ENCODE measurements at places on chromosomes 4 and X.
A peak's percentile ranks its signal among the peaks of the same experiment; 100 is the strongest.

GRCh38 chrX:132226169-132226568 is 6.9 kb upstream of the RAP2C start:
- DNase-seq: no peak

DNA sequence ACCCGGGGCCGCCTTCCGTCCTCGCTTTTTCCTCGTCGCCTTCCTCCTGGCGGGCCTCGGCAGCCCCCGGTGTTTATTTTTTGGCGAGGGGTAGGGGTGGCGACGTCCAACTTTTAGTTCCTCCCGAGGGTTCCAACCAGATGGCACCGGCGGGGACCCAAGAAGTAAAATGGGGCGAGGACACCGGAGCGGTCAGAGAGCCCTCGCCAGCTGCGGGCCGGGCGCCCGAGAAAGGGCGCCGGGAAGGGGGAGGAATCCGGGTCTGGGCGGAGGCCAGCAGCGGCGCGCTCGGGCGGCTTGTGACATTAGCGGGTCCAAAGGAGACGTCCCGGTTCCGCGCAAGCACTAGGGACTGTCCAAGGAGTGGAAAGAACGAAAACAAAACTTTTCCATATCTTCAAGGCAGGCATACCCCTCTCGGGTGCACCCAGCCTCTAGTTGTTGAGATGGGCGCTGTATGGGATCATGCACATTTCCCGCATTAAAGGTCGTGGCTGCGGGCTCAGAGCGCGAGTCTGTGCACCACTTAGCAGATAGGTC is 691 bp upstream of the USP46 start:
- no peak for DNase-seq

GRCh38 chr4:69858690-69859089 is 1.3 kb downstream of the SULT1E1 start:
- no peak for DNase-seq

GRCh38 chr4:16450031-16450430 is 223.8 kb upstream of the TAPT1 start:
- DNase-seq: no peak

- no peak for DNase-seq
Measured at GRCh38 chrX:2823795-2824386, 4.8 kb upstream of the GYG2 start.

- no peak for DNase-seq
Measured at GRCh38 chrX:3788494-3789233, 75.2 kb upstream of the PRKX start.

GRCh38 chrX:141638550-141638949 is 49.0 kb downstream of the SPANXA2 start:
- no peak for DNase-seq

DNA sequence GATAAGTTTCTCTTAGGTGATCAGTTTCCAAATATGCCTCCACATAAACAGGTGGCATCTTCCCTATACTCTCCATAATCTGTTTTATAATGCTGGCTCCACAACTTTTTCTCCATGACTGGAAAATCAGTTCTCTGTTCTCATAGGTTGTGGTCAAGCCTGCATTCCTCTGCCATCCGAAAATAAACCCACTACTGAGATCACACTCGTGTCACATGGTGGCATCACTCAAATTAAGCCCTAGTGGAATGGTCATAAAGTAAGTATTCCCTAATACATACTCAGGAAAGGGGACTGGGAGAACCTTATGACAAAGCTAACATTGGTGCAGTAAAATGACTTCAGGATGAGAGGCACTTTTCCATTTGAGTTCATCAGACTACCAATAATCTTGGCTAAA is 37.6 kb downstream of the MAGED4B start:
- DNase-seq: no peak

GRCh38 chrX:69361311-69361845 is 142.7 kb upstream of the NALF2 start:
- no peak for DNase-seq

- DNase-seq: no peak
Measured at GRCh38 chr4:5372198-5372597, 320.9 kb downstream of the STK32B start.

DNA sequence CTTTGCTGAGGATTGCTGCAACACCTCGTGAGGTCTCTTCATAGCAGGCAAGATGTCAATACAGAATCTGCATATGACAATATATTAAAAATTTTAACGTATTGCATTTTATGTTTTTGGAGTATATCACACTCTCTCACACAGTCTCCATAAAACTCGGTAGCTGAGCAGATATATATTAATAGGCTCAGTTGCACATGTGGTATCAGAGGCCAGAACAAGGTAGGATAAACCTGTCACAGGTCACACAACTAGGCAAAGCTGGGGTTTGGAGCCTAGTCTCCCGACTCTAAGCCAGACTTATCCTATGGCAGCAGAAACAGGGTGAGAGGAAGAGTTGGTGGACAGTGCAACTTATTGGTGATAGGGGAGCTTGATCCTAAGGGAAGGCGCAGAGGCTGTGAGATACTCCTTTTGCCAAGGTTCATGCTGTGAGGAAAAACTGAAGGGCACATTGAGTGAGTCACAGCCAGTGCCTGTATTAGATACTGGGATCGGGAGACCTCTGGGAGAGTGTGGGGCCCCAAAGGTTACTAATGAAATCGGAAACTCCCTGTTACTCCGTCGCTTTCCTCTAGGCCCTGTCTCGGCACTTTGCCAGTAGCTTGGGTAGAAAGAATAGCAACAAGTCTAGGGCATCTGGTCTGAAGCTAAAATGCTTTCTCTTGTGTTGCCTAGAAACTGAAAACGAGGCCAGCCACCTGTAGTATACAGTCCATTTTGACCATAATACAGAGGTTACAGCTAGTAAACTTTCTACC is 195.7 kb downstream of the ARHGAP10 start:
- peak; percentile 39 for DNase-seq

GRCh38 chr4:79678472-79679202 is 270.6 kb upstream of the GK2 start:
- no peak for DNase-seq

- DNase-seq: no peak
Measured at GRCh38 chrX:16320765-16321355, 153.6 kb downstream of the MAGEB17 start.

DNA sequence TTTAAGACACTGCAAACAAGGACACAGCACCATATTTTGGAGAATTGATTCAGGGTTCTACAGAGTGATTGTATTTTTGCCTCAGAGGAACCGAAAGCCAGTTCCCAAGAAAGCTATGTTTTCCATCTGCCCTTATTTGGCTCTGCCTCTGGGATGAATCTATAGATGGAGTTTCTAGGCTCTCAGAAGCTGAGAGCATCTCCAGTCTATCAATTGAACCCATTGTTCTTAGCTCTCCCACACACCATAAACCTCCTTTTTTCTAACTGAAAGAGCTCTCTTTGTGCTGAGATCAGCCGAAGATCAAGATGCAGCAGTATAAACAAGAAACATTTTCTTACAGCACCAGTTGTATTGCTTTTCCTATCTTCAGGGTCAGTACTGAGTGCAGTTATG is 16.9 kb downstream of the PLP1 start:
- no peak for DNase-seq

DNA sequence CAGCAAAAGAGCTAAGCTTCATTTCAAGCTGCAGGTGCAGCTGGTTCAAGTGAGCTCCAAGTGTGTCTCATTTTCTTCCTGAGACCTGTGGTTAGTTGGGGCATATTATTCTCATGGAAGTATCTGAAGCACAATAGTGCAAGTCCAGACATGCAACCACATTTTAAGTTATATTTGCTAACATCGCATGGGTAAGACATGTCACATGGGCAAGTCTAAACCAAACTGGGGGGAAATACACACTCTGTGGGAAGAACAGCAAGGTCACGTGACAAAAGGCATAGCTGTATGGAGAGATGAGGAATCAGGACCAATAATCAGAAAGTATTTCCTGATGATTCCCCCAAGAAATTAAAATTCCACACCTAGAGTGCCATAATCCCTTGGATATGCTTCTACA is 94.9 kb upstream of the NDP start:
- no peak for DNase-seq

DNA sequence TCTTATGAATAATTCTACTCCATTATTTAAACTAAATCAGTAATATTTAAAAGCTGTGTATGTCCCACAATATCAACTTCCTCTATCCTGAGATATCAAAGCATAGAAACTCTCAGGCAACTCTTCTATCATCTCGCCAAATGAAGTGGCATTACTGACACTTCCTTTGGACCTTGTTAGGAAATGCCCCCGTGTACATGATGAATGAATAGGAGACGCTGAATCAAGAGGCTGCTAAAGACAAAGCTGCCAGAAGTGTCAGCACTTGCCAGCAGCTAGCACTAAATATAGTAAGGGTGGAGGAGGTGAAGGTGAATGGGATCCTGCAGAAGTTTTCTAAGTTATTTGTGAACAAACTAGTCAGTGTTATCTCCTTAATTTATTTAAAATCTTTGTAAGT is 99.5 kb upstream of the BLTP1 start:
- DNase-seq: no peak

DNA sequence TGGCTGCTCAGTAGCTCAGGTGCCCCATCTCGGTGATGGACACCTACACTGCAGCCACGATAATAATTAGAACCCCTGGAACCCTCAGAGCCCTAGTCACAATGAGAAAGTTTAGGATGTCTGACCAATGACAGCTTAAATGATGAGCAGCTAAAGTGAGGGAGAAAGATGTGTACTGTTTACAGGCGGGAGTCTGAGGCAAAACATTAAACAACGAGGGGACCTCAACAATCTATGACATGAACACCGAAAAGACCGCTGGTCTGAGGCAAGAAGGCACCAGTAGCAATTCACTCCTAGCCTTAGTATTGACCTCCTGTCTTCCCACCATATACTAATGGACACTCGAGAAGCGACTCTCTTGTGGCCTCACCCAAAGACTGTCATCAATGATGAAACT is 369.5 kb upstream of the SMIM31 start:
- DNase-seq: no peak

DNA sequence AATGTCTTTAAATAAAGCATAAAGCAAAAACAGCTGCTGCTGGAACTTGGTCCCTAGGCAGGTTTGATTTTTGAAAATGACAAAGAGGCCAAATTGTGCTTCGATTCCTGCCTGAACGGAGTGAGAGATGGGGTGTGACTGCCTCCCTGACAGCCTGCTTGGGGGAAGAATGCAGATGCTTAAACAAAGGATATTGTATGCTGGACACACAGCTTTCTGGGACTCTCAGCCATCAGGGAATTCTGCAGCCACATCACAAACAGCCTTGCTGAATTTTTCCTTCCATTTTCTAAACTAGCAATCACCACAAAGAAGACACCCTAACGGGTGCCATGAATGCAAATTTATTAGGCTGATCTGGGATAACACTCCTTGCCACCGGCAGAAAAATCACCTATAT is 83.9 kb upstream of the CPEB2 start:
- no peak for DNase-seq

DNA sequence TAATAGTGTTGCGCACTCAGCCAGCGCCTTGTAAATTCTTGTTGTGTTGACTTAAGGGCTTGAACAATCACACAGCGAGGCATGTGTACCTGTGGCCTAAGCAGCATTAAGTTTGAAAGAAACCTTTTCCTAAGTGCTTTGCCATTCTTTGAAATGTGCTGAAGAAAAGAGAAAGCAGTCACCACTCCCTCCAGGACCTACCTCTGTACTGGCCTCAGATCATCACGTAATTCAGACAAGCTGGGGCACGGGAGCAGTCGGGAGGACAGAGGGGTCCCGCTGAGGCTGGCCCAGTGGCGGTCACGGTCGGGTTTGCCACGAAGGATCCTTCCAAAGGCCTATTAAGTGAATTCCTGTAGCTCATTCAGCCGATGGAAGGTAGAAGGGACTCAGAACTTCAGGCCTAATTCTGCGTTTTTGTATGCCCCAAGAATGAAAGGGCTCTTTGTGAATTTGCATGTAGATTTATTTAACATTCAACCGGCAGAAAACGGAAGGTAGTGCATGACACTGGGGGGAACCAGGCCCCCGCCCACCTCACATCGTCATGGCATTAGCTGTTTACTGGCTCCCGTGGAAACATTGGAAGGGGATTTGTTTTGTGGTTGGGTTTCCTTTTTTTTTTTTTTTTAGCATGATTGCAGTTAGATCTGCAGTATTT is 106.3 kb downstream of the TRAPPC11 start:
- no peak for DNase-seq

DNA sequence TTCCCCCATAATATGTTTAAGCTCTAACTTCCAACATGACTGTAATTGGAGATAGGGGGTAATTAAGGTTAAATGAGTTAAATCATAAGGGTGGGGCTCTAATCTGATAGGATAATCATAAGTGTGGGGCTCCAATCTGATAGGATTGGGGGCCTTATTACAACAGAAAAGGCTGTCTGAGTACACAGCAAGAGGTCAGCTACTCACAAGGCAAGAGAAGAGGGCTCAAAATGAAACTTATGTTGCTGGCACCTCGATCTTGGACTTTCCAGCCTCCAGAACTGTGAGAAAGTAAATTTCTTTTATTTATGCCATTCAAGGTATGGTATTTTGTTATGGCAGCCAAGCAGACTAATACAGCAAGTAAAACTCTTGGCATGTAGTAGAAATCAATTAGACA is 16.4 kb downstream of the SH2D1A start:
- DNase-seq: no peak

DNA sequence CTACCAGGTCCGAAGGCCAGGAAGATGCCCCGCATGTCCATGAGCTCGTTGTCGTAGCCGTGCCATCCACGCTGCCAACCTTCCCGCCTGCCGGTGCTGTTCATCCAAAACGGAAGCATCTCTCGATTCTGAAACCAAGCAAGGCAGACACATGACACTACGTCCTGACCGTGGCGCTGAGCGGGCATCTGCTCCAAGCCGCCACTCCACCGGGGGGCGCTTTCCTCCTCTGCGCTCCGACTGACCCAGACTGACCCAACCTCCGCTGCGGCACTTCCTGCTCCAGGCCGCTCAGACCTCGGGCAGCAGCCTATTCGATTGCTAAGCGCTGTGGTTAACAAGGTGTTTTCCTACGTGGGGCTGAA is 120.5 kb downstream of the ENPP6 start:
- DNase-seq: no peak

DNA sequence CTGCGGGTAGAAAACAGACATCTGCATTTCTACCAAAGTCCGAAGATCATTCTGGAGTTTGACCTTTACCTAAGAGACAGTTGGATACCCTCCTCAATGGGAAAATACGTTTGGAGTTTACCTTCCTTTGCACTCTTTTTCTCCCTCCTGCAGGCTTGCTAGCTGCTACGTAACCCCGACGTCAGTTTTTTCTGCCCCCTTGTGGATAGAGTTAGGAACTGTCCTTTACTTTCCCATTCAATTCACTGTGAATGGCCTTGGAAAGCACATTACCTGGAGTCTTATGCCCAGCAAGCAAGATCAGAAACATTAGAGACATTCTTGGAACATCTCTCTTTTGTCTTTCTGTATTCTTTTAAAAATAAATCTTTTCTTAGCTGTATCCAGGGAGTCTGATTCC is 250.7 kb downstream of the NAP1L3 start:
- peak; percentile 45 for DNase-seq

DNA sequence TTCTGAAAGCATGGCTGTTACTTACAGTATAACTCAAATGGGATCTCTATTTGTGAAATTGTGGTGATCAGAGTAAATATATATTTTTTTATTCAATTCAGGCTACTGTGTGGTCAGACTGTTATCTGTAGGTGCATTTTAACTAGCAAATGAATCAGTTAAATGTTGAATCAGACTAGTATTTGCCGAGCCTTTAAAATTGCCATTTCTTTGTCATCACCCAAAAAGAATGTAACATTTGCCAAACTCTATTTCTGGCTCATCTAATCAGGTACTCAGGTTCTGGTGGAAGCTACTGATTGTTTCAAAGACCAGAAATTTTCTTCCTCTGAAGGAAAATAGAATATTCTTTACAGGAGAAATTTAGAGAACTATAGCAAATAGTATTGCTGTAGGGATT is 1.8 kb upstream of the NAA15 start:
- DNase-seq: no peak

- no peak for DNase-seq
Measured at GRCh38 chr4:158133551-158133950, 39.3 kb downstream of the GASK1B start.

GRCh38 chr4:76723373-76723772 is 174.6 kb downstream of the SOWAHB start:
- DNase-seq: no peak

Measured in HEK293T (cell line).